ENCODE measurements at places on chromosomes 3 and 15.

- no peak for DNase-seq
Observed at GRCh38 chr3:78825118-78825857, 942.5 kb downstream of the ROBO1 start.

- DNase-seq, result no peak
Observed at GRCh38 chr3:114623420-114624046, 329.7 kb downstream of the TIGIT start.

- no peak for DNase-seq
Observed at GRCh38 chr3:69671082-69671952, 67.9 kb upstream of the MITF start.

DNA sequence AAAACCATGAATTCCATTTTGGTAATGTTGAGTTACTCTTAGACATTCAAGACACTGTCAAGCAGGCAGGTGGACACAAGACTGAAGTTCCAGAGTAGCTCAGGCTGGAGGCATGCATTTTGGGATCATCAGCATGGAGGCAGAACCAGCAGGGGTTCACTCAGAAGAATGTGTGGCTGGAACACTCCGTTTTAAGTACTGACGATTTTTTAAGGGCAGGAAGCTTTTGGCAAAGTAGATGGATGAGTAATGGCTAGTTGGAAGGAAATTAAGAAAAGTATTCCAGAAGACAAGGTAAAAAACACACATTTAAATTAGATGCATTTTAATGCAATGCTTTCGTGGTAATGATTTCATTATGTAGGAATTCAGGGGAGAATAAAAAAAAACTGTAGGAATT is 420.4 kb downstream of the ROBO2 start:
- DNase-seq, result no peak

- DNase-seq, result no peak
Observed at GRCh38 chr15:40310001-40310959, 2.5 kb upstream of the PLCB2 start.

- no peak for DNase-seq
Observed at GRCh38 chr3:31240466-31240865, 292.3 kb upstream of the STT3B start.

- DNase-seq, result no peak
Observed at GRCh38 chr3:20462723-20463122, 276.7 kb upstream of the SGO1 start.

- no peak for DNase-seq
Observed at GRCh38 chr15:87648278-87648677, 608.3 kb downstream of the NTRK3 start.

- no peak for DNase-seq
Observed at GRCh38 chr15:87489456-87489855, 767.1 kb downstream of the NTRK3 start.

DNA sequence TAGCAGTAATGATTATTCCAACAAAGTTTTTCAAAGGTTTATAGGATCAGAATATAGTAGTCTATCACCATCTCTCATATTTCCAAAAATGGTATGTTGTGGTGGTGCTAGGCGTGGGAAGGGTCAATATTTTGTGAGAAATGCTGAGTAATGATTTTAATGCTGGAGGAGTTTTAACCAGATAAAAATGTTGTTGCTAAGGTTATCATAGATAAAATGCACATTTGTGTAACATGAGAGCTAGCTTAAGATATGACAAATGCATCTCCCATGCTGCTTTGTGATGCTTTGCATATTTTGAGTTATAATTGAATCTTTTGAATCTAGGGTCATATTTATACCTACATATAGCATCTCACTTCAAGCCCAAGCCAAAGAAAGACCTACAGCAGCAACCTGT is 103.9 kb upstream of the ROBO1 start:
- no peak for DNase-seq

GRCh38 chr3:23114432-23114831 is 88.7 kb upstream of the UBE2E2 start:
- DNase-seq, result no peak

GRCh38 chr15:74565381-74566085 is 24.5 kb downstream of the ARID3B start:
- DNase-seq, result no peak

- no peak for DNase-seq
Observed at GRCh38 chr3:69231929-69232440, 109.6 kb upstream of the LMOD3 start.

- DNase-seq, result no peak
Observed at GRCh38 chr3:38334142-38335055, 12.2 kb upstream of the XYLB start.

- no peak for DNase-seq
Observed at GRCh38 chr3:73577704-73578103, 47.0 kb downstream of the PDZRN3 start.

DNA sequence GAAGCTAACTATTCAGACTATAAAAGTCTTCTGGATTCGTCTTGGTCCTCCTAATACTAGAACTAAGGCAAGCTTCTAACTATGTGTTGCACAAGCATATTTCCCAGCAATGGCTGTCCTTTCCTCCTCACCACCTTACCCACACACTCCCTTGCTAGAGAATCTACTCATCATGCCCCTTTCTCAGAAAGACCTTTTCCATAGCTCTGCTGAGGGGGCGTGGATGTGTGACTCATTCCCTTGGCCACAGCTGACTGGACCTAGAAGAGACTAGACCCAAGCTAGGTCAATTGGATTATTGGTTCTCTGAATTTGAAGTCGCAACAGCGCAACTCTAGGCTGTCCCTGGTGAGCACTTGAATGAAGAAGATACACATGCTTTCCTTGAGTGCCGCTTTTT is 47.1 kb downstream of the ERC2 start:
- no peak for DNase-seq

DNA sequence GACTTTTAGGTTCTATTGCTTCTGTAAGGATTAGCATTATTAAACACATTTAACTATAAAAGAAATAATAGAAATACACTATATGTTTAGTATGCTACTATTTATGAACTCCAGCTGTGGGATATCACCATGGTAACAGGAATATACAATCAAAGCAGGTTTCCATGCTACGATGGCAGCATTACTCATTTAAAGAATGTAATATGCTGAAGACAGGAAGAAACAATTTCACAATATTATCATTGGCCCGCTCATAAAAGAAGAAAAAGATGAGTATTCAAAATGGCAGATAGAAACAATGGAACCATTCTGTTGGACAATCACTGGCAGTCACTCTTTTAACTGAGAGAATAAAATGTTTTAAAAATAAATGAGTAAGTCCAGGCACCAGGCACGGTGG is 153.4 kb downstream of the CBLB start:
- DNase-seq, result no peak

DNA sequence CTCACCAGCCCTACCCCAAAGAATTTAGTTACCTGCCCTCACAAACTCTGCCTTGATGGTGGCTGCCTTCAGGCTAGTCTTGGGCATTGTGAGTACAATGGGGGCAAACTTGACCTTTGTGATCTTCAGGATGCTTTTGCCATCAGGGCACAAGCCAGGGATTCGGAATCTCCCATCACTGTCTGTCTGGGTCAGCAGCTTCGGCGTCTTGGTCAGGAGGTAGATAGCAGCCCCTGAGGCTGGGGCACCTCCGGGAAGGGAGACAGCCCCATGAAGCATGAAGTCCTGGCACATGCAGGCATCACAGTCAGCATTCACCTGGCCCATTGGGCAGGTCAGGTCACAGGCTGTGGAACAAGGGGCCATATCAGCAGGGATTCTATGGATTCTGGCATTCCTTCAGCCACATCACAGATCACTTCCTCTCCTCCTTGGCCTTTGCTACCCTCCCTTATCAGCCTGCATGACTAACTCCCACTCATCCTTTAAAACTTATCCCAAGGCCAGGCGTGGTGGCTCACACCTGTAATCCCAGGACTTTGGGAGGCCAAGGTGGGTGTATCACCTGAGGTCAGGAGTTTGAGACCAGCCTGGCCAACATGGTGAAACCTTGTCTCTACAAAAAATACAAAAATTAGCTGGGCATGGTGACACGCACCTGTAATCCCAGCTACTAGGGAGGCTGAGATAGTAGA is 6.9 kb downstream of the CILP start:
- DNase-seq, result no peak

DNA sequence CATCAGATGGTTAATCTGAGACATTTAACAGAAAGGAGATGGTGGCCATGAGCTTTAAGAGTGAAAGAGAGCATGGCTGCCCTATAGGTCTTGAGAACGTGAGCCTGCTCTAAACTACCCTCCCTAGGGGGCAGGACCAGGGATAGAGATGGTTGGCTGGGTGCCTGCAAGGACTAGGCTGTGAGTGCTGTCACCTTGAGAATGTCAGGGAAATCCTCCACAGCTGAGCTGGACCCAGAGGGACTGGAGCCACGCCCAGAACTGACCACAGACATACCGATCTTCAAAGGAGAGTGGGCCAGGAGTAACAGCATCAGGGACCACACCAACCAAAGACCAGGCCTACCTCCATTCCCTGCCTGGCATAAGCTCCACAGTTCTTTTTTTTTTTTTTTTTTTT is 53.6 kb upstream of the UBE2E1 start:
- DNase-seq, result no peak

DNA sequence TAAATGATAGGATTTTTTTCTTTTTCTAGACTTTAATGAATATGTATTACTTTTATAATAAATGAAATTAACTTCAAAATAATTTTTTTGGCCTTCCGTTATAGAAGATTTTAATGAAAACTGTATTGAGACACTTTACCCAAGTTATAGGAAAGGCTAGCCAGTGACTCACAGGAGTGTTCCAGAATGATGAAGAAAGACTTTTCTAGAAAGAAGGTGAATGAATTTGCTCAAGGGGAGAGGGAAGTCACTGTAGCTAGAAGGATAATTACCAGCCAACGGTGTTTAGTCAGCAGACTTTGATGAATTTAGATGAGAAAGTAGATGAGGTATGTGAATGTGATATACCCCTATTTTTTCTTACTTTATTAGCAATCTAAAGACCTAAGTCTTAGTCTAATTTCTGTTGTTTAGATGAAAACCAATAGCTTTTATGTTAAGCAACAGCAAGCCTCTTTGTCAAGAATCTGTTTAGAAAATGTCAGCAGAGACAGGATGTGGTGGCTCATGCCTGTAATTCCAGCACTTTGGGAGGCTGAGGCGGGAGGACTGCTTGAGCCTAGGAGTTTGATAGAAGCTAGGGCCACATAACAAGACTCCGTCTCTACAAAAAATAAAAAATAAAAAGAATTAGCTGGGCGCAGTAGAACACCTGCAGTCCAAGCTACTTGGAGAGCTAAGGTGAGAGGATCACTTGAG is 3.2 kb downstream of the ALAS1 start:
- DNase-seq, result no peak

GRCh38 chr3:73804204-73804603 is 179.5 kb upstream of the PDZRN3 start:
- DNase-seq, result no peak

GRCh38 chr15:71812966-71813722 is 2.8 kb downstream of the NR2E3 start:
- DNase-seq, result no peak

DNA sequence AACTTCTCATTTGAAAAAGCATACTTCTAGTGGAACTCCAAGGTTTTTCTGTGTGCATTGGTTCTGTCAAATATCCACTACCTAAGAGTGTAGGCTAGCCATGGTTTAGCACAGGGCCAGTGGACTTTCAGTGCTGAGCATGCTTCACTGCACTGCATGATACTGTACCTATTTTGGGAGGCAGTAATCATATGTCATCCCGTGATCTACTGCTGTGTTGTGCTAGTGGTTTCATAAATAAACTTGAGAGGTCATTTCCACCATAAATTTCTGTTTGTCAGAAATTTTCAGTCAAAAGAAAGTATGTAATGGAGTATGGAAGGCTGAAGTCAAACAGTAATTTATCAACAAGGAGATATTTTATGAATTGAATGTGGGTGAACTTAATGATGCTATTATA is 203.6 kb downstream of the ROBO1 start:
- DNase-seq, result no peak

GRCh38 chr3:133547432-133548041 is 25.9 kb upstream of the CDV3 start:
- DNase-seq, result no peak

- no peak for DNase-seq
Observed at GRCh38 chr3:187849016-187849654, 103.9 kb upstream of the BCL6 start.

DNA sequence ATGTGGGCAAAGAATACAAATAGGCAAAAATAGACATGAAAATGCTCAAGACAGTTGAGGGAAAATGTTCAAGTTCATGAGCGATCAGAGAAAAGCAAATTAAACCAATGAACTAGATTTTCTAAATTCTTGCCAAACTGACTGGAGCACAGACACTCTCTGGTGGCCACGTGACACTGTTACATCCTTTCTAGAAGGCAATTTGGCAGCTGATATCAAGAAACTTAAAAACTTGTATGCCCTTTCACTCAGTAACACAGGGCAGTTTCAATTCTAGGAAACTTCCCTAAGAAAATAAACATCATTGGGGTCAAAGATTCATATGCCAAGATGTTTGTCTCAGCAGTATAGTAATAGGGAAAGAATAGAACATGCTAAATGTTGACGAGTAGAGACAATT is 52.2 kb downstream of the ABHD5 start:
- no peak for DNase-seq

DNA sequence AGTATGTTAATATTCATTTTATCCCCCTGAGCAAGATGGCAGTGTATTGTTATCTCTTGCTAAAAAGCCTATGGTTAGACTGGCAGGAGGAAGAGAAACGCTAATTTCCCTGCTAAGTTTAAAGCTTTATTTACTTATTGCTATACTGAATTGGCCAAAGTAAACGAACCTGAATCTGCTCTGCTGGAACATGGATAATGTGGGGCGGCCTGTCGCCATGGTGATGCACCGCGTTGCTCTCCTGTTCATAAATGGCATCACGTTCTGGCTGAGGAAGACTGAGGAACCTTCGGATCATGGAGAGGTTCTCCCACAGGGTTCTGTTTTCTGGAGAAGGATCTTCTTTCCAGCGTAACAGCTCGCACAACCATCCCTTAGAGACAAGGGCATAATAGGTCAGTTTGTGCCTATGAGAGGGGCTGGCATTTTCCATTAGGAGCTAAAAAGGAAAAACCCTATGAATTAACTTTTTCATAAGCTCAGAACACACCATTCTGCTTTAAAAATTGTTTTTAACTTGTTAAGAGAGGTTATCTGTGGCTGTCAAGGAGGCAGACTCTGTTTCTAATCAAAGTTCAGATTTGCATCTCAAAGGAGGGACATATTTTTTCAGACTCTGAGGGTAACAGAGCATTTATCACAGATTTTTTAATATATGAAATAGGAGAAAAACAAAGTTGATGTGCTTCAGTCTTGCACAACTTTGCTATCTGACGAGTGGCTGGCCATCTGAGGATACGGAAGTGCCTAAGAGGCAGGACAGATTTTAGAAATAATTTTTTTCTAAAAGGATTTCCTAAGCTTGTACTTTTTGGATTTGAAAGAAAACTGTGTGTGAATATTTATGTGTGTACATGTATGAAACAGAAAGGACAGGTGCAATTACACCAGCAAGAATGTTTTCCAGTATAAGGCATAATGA is 73.1 kb downstream of the SATB1 start:
- DNase-seq, result no peak

GRCh38 chr3:54712539-54712938 is 215.3 kb downstream of the LRTM1 start:
- no peak for DNase-seq

DNA sequence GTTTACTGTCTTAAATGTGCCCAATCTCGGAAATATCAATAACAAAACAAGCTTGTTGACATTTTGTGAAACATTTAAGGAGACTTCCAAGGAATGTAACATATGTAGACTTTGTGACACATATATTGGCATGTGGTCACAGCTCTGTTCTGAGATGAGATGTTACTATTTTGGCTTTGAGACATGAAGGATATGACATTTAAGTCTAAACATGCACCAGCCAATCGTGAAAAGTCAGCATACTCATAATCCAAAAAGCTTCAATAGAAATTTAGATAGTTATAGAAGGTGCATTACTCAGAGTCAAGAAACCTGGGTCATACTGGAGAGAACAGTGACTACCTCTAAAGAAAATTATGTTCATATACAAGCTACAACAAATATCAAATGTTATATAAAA is 13.4 kb downstream of the COMMD2 start:
- DNase-seq, result no peak

All from stimulated activated CD8-positive, alpha-beta memory T cell treated with anti-CD3 and anti-CD28 coated beads, Interleukin-4, amount 100 ng/mL, for 4 hours (primary cell).